ENCODE measurements at places on chromosomes 11 and 22.

DNA sequence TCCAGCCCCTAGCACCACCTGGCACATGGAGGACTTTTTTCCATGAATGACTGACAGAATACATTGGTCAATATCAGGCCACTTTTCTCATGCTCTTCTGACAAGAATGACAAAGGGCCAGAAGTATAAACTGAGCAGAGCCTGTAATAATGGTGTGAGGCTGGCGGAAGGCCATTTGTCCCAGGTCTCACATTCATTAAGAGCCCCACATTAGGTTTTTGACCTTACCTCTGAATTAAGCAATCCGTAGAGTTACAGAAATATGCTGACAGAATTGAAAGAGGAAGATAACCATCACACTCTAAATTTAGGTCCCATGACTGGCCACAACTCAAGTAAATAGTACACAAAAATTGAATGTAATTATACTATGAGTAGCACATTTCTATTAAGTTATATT lies 55.2 kb downstream of the SYT9 start:
- DNase-seq = no peak

DNA sequence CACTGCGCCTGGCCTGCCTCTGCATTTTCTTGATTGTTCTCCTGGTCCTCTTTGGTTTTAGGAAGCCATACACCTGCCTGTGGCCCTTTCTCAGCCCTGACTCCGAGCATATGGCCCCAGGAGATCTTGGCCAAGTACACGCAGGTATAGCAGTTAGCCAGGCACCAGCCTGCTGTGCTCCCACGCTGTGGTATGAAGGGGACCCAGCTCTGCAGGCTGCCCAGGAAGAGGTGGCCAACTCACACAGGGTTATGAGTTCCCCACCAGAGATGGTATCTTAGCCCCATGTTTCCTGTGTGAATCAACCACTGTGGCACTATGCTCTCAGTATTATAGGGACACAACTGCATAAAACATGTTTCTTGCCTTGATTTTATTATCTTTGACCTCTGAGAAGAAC lies 31.1 kb downstream of the SGSM3 start:
- DNase-seq = no peak

DNA sequence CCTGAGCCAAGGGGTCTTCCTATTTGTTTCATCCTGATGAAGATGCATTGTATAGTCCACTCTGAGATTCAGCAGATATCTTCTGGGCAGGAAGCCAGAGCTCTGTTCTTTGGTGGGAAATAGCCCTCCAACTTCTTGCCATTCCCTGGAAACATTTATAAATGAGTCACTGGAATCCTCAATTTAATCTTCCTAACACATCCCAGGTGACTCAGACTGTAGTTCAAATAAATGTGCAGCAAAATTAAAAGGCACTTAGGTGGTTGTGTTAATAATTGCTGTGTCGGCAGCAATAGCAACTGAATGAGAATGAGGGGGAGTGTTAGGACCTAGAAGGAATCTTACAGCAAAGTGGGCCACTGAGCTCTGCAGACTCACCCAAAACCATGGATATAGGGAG lies 108.6 kb downstream of the INSC start:
- no peak for DNase-seq

DNA sequence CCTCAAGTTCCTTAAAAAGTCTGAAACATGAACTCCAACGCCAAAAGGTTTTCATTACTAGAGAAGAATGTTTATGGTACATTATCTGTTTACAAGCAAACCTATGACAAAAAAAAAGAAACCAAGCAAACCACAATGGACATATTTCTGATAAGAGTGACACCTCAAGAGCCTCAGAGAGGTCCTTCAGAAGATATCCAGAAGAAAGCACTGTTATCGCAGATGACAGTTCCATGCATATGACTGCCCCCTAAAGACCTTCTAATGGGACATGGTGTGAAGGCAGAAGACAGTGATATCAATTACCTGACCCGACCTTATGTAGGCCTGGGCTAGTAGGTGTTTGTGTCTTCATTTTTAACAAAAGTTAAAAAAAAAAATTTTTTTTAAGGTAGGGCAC lies 3.1 kb downstream of the HDHD5 start:
- no peak for DNase-seq

DNA sequence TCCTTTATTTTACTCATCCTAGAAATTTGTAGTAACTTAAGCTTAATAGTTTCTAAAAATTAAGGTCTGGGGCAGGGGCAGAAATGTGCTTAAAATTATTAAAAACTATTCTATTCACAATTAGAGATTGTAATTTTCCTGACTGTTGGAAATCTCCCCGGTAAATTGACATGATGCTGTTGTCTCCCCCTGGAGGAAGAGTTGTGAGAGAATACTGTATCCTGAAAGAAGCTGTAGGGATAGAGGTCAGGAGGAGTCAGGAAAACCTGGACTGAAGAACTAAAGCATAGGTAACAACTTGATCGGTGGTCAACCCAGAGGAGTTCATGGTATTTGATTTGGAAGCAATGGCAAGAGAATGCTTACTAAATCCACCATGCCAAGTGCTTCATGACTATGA lies 16.2 kb upstream of the ESAM start:
- no peak for DNase-seq

- DNase-seq = no peak
Measured at GRCh38 chr11:94129512-94130297, 1.1 kb downstream of the PANX1 start.

DNA sequence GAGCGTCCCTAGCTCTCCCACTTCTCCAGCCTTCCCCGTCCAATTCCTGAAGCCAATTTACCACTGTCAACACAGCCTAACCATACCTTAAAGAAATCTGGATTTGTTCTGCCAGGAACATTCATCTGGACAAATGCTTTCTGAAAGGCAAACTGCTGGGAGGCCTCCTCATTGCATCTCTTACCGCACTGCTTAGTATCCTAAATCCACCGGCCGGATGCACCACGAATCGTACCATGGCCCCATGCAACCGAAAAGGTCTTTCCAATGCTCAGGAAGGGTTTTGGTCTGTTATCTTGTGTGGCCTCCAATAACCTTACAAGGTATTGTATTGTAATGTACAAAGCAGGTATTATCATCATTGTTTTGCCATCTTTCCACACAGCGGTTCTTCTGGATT lies 57.6 kb downstream of the MYH9 start:
- no peak for DNase-seq

- no peak for DNase-seq
Measured at GRCh38 chr11:103699216-103699615, 337.2 kb upstream of the DDI1 start.

GRCh38 chr11:68471360-68472340 lies 11.1 kb downstream of the PPP6R3 start:
- DNase-seq = no peak

Measured in amniotic stem cell (primary cell).